ENCODE measurements at places on chromosomes 5 and 9.

DNA sequence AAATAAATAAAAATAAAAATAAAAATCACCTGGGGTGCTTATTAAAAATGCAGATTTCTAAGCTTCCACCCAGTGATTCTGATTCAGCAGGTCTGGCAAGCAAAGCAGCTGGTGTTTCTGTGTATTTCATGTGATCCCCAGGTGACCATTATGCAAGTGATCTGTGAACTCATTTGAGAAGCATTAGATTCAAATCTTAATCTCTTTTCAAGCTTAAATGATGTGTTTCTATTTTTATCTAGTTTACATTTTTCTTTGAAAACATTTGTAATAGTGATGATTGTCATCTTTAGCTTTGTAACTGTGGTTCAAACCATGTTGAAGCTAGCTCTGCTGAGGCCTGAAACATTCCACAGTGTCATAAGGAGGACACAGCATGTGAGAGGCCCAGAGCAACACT, 804.8 kb upstream of the ZNF608 start:
- peak; percentile 69 for DNase-seq

DNA sequence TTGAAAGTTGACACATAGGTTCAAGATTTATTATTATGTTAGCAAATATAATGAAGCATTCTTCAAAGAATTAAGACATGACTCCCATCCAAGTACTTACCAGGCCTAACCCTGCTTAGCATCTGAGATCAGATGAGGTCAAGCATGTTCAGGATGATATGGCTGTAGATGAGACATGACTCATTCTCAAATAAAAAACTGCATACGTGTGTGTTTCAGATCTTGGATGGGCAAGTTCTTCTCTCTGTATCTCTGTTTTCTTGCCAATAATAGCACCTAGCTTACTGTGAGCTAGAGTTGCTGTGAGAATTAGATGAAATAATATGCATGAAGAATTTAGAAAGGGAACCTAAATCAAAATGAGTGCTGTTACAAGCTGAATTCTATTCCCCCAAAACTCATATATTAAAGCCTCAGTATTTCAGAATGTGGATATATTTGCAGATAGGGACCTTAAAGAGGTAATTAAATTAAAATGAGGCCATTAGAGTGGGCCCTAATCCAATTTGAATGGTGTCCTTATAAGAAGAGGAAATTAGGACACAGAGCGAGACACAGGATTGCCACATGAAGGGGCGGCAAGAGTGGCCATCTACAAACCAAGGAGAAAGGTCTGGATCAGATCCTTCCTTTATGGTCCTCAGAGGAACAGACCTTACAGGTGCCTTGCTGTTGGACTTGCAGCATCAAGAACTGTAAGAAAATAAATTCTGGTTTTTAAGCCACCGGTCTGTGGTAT, 146.2 kb downstream of the MARCHF11 start:
- DNase-seq, result no peak

- no peak for DNase-seq
Measured at GRCh38 chr9:3676766-3677165, 151.0 kb upstream of the RFX3 start.

- DNase-seq, result no peak
Measured at GRCh38 chr5:176986280-176986679, 20.3 kb downstream of the UIMC1 start.

GRCh38 chr5:147369742-147370374, 135.0 kb downstream of the STK32A start:
- peak; percentile 22 for DNase-seq
